Activated naive CD4-positive, alpha-beta T cell treated with anti-CD3 and anti-CD28 coated beads, Interleukin-2, amount 50 U/mL, for 72 hours (primary cell): ENCODE measurements at places on chromosomes 2 and 18.

- no peak for DNase-seq
Observed at GRCh38 chr2:189624648-189625355, 36.5 kb upstream of the ASNSD1 start.

DNA sequence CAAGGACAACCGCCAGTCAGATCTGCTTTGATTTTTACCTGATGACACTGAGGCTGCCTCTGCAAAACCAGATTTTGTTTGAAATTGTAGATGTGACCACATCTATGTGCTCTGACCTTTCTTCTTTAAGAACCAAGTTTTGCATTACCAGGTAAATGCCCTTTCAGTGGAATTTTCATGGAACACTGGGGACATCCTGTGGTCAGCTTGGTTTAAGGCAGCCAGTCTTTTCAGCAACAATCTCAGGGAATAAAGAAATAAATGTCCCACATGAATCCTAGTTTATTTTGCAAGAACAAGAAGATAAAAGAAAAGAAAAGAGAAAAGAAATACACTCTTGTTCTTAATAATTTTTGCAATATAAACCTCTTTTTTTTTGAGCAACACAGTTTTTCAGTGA is 90.6 kb downstream of the POU3F3 start:
- DNase-seq = no peak

- no peak for DNase-seq
Observed at GRCh38 chr2:85174943-85175342, 41.8 kb downstream of the TCF7L1 start.

DNA sequence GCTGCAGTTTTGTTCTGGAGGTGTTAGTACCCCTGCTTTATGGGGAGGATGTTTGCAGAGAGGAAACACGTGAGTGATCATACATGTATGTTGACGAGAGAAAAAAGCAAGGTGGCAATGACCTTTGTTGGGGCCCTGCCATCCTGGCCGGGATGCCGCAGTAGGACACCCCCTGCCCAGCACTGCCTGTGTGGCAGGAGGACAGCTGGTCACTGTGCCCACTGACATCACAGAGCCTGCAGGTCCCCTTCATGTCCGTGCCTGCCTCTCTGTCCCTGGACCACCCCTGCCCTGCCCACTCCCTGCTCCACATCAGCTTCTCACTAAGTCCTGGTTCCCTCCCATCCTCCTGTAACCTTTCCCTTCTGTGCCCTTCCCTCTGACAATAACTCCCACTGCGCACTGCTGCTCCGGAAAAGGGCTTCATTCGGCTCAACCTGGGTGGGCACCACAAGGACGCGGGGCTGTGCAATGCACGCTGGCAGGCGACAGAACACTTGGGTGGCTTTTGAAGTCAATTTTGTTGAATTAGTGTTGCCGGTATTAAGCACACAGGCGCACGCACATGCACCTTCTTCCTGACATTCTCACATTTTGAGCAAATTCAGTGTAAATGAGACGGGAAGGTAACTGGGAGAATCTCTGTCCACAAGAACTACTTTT is 51.5 kb upstream of the TWIST2 start:
- no peak for DNase-seq

DNA sequence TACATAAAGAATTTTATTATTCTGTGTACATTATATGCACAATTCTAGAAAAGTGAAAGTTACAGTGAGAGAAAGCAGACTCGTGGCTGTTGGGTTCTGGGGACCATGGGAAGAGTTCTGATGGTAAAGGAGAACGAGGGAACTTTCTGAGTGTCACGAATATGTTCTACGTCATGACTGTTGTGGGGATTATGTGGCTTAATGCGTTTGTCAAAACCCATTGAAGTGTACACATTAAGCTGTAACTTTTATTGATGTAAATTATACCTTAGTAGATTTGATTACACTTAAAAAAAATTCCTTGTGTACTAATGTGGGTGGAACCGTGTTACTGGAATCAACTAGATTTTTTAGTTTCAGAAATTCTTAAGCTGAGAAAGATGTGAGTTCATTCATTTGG is 426.1 kb downstream of the DSC3 start:
- DNase-seq = no peak

- DNase-seq = no peak
Observed at GRCh38 chr2:67277450-67277849, 119.7 kb upstream of the ETAA1 start.
